HFFc6 (cell line): ENCODE measurements at places on chromosomes 12 and 14.
A peak's percentile ranks its signal among the peaks of the same experiment; 100 is the strongest.

- H3K27me3 ChIP-seq, result no peaks in the 10 kb centered on the region; the same call in none of the 2 replicates
- H3K27ac ChIP-seq, result no peak overlapping the region
- no peaks in the 10 kb centered on the region for H3K36me3 ChIP-seq
- no peak overlapping the region for H3K4me3 ChIP-seq
- peaks cover under 1% of the 10 kb centered on the region; the same call in 1 of the 2 replicates for H3K4me1 ChIP-seq
Observed at GRCh38 chr14:64965356-64966000, 6.7 kb downstream of the RAB15 start.

DNA sequence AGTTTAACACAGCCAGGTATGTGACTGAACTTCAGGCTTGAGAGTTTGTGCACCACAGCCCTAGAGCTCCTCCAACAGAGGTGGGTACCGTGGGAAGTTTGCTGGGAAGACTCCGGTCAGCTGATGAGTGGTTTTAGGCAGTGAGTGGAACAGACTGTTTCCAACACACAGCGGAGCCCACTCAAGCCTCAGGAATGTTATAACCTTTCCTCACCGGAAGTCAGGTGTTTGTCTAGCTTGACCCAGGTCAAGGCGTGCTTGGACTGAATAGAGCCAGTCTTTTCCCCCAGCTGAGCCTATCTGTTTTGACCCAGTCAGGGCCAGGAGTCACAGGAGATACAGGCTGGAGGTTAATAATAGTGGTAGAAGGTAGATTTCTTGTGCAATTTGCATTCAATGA, 138.4 kb upstream of the PARP11 start:
- no peaks in the 10 kb centered on the region for H3K36me3 ChIP-seq
- no peak overlapping the region for H3K27ac ChIP-seq
- no peaks in the 10 kb centered on the region for H3K4me1 ChIP-seq
- DNase-seq, result no peak
- no peak overlapping the region for H3K4me3 ChIP-seq

DNA sequence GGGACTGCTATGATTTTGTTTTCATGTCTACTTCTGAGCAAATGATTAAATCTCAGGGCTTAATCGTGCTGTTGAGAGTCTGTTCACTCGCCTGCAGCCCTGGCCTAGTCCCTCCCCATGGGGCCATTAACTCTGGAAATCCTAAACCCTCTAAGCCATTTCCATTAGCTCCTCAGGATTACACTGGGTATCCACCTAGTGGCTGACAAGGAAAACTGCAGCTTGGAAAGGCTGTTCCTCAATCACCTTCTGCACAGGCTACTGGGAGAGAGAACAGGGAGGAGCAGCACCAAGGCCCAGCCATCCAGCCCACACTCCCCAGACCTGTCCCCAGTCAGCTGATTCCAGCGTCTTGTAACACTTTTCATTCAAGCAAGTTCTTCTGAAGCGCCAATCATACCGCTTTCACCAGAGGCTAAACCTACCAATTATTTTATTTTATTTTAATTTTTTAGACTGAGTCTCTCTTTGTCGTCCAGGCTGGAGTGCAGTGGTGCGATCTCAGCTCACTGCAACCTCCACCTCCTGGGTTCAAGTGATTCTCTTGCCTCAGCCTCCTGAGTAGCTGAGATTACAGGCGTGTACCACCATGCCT, 48.7 kb downstream of the NEUROD4 start:
- no peaks in the 10 kb centered on the region for H3K4me1 ChIP-seq
- no peak overlapping the region for H3K4me3 ChIP-seq
- H3K36me3 ChIP-seq, result no peaks in the 10 kb centered on the region
- DNase-seq, result peak; percentile 68
- H3K27ac ChIP-seq, result no peak overlapping the region

GRCh38 chr14:103347091-103347815, 13.2 kb downstream of the EIF5 start:
- H3K4me1 ChIP-seq, result peaks cover 23% of the 10 kb centered on the region
- peak overlapping the region; percentile 4; the same call in 1 of the 2 replicates for H3K27ac ChIP-seq
- H3K27me3 ChIP-seq, result peaks cover 7% of the 10 kb centered on the region; the same call in 1 of the 2 replicates

DNA sequence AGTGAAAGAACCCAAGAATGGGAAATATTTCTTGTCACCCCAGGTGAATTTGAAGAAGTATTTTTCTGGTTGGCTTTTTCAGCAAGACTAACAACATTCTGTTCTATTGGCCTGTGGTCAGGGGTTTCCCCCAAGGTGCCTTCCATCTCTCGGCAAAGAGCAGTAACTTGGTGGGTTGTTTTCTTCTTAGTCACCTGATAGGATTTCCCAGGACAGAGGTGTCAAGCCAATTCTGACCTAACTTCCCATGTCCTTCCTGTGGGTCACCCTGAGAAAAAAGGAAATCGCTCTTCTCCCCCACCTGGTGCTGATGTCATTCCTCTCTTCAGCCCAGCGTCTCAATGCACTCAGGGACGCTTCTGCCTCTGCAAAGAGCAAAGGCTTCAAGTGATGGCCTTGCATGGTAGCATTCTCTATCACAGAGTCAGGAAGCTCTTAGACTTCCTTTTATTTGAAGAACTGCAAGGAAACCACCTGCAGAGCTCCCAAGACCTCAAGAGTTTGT, 16.1 kb upstream of the IFNG start:
- DNase-seq, result no peak
- no peaks in the 10 kb centered on the region for H3K36me3 ChIP-seq
- H3K27ac ChIP-seq, result no peak overlapping the region
- no peak overlapping the region for H3K4me3 ChIP-seq

GRCh38 chr14:51282517-51282916, 42.5 kb downstream of the TMX1 start:
- H3K36me3 ChIP-seq, result no peaks in the 10 kb centered on the region
- H3K27me3 ChIP-seq, result no peaks in the 10 kb centered on the region
- no peak for DNase-seq
- no peak overlapping the region for H3K4me3 ChIP-seq
- peaks cover 37% of the 10 kb centered on the region for H3K4me1 ChIP-seq

DNA sequence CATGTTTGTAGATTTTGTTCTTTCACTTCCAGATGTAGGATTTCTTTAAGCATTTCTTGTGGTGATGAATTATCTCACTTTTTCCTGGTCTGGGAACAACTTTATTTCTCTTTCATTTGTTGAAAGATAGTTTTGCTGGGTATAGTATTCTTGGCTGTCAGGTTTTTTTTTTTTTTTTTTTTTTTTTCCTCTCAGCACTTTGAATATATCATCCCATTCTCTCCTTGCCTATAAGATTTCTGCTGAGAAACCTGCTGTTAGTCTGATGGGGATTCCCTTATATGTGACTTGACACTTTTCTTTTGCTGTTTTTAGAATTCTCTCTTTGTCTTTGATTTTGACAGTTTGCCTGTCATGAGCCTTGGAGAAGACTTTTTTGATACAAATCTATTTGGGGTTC, 30.5 kb downstream of the SMCO2 start:
- no peak for DNase-seq
- peaks cover 22% of the 10 kb centered on the region for H3K4me1 ChIP-seq
- peaks cover 35% of the 10 kb centered on the region for H3K36me3 ChIP-seq
- H3K27me3 ChIP-seq, result peaks cover 3% of the 10 kb centered on the region

GRCh38 chr14:95025941-95026340, 131.4 kb downstream of the DICER1 start:
- H3K4me3 ChIP-seq, result no peak overlapping the region
- no peaks in the 10 kb centered on the region for H3K4me1 ChIP-seq
- no peaks in the 10 kb centered on the region for H3K36me3 ChIP-seq
- H3K27me3 ChIP-seq, result peaks cover 3% of the 10 kb centered on the region; the same call in 1 of the 2 replicates
- DNase-seq, result no peak

DNA sequence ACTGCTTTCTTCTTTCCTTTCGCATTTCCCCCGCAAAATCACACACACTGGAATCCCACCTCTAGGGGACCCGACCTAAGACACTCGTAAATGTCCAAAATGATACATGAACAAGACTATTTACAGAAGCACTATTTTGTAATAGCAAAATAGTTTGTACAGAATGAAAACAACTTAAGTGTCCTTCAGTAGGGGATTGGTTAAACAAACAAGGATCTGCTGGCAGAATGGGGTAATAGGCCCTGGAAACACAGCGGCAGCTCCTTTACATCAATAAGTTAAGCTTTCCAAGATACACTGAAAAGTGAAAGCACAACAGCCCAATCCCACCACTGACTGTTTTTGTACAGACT, 48.8 kb downstream of the LTBP2 start:
- no peak for DNase-seq
- no peak overlapping the region for H3K4me3 ChIP-seq
- H3K4me1 ChIP-seq, result peaks cover 51% of the 10 kb centered on the region
- H3K36me3 ChIP-seq, result peaks cover 9% of the 10 kb centered on the region

- H3K4me1 ChIP-seq, result peaks cover 23% of the 10 kb centered on the region
- DNase-seq, result no peak
- H3K27ac ChIP-seq, result peak overlapping the region; percentile 34; the same call in 1 of the 2 replicates
Observed at GRCh38 chr12:14273913-14274311, 91.6 kb upstream of the ATF7IP start.

DNA sequence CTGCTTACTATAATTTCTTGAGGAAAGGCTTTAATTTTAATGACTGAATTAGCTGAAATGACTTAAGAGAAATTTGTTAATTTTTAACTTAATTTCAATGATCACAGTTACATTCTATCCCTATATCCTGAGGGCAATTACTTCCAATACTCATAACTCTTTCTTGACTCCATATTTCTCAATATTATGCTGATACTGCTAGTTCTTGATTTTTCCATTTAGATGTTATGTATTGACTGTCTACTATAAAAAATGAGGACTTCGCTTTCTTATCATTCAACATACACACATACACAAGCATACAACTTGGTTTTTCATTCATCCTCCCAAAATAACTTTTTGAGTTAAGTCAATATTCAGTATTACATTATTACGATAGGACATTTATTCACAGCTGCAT, 176.2 kb downstream of the PHLDA1 start:
- H3K27ac ChIP-seq, result peak overlapping the region; percentile 67
- no peak overlapping the region for H3K4me3 ChIP-seq
- no peaks in the 10 kb centered on the region; the same call in 1 of the 2 replicates for H3K27me3 ChIP-seq

DNA sequence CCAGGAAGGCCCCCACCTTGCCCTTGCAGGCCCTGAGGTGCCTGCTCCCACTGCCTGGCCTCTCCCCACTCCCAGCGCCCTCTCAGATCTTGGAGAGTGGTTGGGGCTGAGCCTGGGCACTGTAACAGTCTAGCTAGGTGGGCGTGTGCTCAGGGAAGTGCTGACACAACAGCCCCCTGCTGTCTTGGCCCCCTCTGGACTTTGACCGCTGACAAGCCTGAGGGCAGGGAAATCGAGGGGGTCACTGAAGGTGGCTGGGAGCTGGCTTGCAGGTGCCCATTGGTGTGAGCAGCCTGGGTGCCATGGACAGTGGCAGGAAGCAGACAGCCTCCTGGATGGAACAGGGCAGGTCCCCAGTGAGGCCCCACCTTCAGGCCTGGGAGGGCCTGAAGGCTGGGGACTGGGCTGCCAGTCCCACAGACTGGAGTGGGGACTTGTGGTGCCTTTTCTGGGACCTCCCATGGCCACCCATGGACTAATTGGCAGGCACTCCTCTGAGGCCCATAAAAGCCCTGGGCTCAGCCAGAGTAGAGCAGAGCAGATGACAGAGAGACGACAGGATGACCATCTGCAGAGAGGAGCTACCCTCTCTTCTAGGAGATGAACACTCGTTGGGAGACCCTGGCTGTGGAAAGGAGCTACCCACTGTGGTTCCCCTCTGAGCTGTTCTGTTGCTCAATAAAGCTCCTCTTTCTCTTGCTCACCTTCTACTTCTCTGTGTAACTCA, 158.6 kb upstream of the SLC38A2 start:
- no peaks in the 10 kb centered on the region; the same call in 1 of the 2 replicates for H3K27me3 ChIP-seq
- H3K27ac ChIP-seq, result no peak overlapping the region

DNA sequence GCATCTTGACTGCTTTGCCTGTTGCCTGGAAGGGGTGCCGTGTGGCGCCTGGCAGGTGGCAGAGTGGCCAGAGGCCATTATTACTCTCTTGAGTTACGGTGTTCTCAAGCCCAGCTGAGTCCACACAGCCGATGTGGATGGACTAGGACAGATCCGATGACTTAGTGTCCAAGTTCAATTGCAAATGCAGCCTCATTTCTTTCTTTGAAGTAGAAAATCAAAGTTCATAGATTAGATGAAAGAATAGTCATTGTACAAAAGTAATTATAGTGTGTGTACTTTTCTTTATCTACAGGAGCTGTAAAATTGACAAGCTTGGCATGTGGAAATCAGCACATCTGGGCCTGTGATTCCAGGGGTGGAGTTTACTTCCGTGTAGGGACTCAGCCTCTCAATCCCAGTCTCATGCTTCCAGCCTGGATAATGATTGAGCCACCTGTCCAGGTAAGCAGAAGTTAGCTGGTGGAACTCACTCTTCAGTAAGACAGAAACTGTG, 44.7 kb downstream of the ANKRD9 start:
- H3K4me3 ChIP-seq, result no peak overlapping the region
- H3K27ac ChIP-seq, result no peak overlapping the region
- H3K36me3 ChIP-seq, result peaks cover 48% of the 10 kb centered on the region

GRCh38 chr12:90827567-90827966, 127.4 kb downstream of the CCER1 start:
- no peak for DNase-seq
- no peak overlapping the region for H3K4me3 ChIP-seq
- no peaks in the 10 kb centered on the region; the same call in none of the 2 replicates for H3K27me3 ChIP-seq
- H3K36me3 ChIP-seq, result no peaks in the 10 kb centered on the region
- H3K27ac ChIP-seq, result no peak overlapping the region

- peaks cover 15% of the 10 kb centered on the region for H3K36me3 ChIP-seq
- peak overlapping the region; percentile 89 for H3K27ac ChIP-seq
- H3K4me3 ChIP-seq, result peak overlapping the region; percentile 93
- DNase-seq, result peak; percentile 50
- H3K4me1 ChIP-seq, result peaks cover 50% of the 10 kb centered on the region
- H3K27me3 ChIP-seq, result peaks cover 4% of the 10 kb centered on the region; the same call in 1 of the 2 replicates
Observed at GRCh38 chr12:111596985-111597830, 1.9 kb downstream of the ATXN2 start.

DNA sequence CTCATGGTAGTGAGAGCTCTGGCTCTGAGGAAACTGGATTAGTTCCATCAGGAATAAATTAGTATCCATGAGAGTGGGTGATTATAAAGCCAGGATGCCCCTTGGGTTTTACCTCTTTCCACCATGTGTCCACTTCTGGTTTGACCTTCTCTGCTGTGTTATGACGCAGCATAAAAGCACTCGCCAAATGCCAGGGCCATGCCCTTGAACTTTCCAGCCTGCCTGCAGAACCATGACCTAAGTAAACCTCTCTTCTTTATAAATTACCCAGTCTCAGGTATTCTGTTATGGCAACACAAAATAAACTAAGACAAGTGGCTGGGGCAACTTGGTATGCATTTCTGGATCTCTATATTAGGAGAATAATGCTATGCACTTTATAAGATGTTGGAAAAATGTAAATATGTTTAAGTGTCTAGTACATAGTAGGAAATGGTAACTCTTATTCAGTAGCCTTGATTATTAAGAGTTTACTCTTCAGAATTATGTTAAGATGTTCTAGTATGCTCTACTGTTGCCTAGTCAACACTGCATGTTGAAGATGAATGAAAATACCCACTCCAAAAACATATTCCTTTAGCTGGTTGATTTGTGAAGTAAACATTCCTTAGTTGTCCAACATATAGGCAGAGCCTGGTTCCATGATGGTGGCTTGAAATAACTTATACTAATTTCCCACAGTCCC, 455.6 kb upstream of the TMPO start:
- H3K36me3 ChIP-seq, result no peaks in the 10 kb centered on the region
- H3K4me3 ChIP-seq, result no peak overlapping the region
- no peak for DNase-seq
- no peaks in the 10 kb centered on the region for H3K4me1 ChIP-seq
- H3K27me3 ChIP-seq, result peaks cover 2% of the 10 kb centered on the region
- no peak overlapping the region for H3K27ac ChIP-seq

- DNase-seq, result peak; percentile 92
- H3K27ac ChIP-seq, result peak overlapping the region; percentile 85
- peak overlapping the region; percentile 95 for H3K4me3 ChIP-seq
- H3K36me3 ChIP-seq, result peaks cover 22% of the 10 kb centered on the region
Observed at GRCh38 chr12:49366652-49367380, 446 bp upstream of the SPATS2 start.

GRCh38 chr12:131642771-131643170, 68.1 kb upstream of the SFSWAP start:
- H3K27me3 ChIP-seq, result peaks cover 2% of the 10 kb centered on the region
- no peak for DNase-seq
- no peaks in the 10 kb centered on the region for H3K36me3 ChIP-seq
- H3K27ac ChIP-seq, result no peak overlapping the region
- no peak overlapping the region for H3K4me3 ChIP-seq
- H3K4me1 ChIP-seq, result no peaks in the 10 kb centered on the region
